ENCODE measurements at places on chromosomes 7 and 10.
A peak's percentile ranks its signal among the peaks of the same experiment; 100 is the strongest.

DNA sequence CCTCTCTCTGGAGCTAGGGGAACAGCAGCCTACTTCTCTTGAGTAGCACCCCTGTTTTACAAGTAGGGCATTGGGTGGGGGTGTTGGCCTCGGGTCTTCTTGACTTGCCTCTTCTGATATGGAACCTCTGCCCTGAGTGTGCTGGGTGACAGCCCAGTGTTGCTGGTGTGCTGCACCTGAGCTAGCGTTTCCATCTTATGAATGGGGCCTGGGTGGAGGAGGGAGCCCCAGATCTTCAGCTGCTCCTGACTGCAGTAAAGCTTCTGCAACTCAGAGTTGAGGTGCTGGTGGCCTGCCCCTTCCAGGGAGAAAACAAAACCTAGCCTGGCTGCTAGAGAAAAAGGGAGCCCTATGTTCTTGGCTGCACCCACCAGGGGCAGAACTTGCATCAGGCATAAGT, 202.5 kb upstream of the SHH start:
- no peak for ATAC-seq

DNA sequence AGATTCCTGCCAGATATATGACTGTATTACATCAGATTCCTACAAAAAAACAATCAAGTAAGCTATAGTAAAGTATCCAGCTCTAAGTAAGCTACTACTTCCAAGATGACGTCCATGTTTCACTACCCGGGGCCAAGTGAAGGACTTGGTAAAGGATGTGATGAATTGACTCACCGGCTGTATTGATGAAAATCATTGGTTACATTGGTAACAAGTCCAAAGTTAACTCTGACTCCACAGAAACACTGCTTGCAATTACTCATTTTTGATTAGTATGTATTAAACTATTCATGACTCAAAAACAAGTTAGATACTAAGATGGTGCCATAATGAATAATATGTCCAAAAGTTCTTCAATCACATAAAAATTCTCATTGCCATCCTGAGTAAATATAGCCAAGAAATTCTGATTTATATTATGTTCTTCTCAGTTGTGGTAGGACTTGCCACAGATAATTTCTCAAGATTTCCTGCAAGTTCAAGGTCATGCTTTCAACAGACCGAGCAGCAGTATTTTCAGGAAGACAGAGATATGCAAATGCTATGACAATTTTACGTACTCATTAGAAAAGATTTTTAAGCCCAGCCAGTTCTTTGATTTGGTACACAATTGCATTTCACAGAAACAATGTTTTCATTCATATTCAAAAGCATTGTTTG, 12.6 kb upstream of the DNAJC1 start:
- no peak for ATAC-seq

- ATAC-seq = no peak
These were observed 396.4 kb upstream of the STEAP1 start for GRCh38 chr7:89757910-89758309.

DNA sequence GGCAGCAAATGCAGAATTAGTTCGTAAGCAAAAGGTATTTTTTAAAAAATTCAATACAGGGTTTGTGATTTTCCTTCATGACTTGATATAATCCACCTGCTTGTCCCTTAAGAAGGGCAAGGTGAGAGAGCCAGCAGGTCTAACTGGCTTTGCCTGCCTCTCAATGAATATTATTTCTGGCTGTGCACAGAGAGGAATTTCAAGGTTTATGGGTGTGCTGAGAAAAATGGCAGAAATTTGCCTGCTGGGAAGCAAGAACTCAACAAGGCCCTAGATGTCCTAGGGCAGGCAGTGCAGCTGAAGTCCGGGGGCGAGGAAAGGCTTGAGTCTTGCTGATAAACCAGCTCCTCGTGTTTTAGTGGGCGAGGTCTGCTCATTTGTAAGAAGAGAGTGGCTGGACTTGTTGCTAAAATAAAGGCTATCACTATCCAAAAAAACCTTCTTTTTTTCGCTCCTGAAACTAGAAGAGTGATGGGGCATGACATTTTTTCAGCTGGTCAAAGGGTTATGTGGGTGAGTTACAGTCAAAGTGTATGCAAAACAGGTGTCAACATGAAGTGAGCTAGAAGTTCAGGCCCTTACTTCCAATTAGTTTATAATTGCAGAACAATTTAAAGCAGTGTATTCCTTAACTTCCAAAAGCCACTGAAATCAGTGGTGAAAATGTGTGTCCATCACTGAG, 385.8 kb upstream of the KLF6 start:
- ATAC-seq = no peak

GRCh38 chr10:34918776-34919315, 103.8 kb upstream of the PARD3 start:
- no peak for ATAC-seq

GRCh38 chr10:11145495-11145855, 127.8 kb downstream of the CELF2 start:
- ATAC-seq = no peak

GRCh38 chr10:26706206-26706605, 8.7 kb downstream of the PDSS1 start:
- no peak for ATAC-seq

GRCh38 chr10:97499561-97500296, 1.0 kb downstream of the UBTD1 start:
- ATAC-seq = no peak

GRCh38 chr10:117457932-117458331, 82.7 kb upstream of the PDZD8 start:
- no peak for ATAC-seq

GRCh38 chr10:51876503-51876902, 177.1 kb upstream of the CSTF2T start:
- ATAC-seq = no peak

- ATAC-seq = no peak
These were observed 6.6 kb downstream of the PTPRZ1 start for GRCh38 chr7:121879544-121879943.

GRCh38 chr7:76293407-76293901, 9.0 kb upstream of the HSPB1 start:
- no peak for ATAC-seq

DNA sequence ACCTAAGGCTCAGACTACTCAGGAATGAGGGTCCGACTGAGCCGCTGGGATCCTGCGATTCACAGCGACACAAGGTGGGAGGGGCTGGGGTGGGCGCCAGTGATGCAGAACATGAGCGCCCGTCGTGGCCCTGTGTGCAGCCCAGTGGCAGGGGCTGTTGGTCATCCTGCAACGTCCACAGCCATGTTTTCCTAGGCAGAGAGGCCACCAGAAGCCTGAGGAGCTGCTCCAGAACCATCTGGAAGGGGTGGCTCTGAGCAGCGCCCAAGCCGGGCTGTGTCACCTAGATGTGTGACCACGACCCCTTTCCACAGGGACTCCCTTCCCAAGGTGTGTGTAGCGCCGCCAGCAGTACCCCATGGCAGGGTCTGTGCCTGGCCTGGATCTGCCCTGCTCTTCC, 24.5 kb downstream of the DPYSL4 start:
- ATAC-seq = no peak

DNA sequence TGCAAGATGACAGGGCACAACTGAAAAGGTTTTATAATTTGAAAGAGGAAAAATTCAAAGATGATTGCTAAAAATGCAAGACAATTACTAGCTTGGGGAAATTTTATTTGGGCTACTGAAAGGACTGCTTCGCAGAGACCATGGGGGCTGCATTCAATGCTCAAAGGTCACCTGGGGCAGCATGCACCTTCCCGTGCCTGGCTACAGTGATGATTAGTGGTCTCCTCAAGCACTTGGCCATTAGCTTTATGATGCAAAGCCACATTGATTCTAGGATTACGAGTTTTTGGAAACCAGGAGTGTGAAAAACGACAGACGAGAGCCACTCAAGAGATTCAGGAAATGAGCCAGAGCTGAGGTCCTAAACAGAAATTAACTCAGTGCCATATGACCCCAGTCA, 764.6 kb downstream of the PHTF2 start:
- ATAC-seq = no peak

GRCh38 chr10:128263891-128264688, 137.9 kb upstream of the MKI67 start:
- peak; percentile 72 for ATAC-seq

DNA sequence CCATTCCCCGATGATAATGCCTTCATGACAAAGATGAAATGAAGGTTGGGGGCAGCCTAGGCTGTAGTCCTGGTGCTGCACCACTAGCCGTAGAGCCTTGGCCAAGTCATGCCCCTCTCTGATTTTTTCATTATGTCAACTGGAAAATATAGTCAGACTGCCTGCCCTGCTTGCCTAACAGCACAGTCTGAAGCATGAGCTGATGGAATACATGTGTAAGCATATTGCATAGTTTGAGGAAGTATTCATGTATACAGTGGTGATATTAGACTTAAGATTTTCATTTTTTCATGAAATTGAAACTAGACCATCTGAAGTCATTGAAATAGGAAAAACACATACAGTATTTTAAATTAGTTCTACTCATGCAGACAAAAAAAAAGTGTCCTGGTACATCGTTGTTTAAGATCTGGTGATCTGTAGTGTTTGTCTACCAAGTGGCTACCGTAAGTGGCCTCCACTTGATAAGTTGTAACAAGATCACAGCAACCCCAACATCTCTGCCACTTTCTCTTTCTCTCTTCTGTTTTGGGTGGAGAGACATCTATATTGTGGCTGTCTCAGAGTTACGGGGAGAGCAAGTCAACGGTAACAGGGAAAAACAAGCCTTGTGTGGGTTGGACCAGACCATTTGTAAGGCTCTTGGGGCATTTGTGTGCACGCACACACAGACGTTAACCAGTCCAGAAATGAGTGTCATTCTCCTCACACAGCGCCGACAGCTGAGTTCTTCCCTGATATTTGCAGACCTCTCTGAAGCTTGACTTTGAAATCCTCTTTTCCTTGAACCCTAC, 716.6 kb upstream of the GALNT17 start:
- ATAC-seq = no peak

- ATAC-seq = no peak
These were observed 91.2 kb downstream of the FAM13C start for GRCh38 chr10:59271160-59271559.

DNA sequence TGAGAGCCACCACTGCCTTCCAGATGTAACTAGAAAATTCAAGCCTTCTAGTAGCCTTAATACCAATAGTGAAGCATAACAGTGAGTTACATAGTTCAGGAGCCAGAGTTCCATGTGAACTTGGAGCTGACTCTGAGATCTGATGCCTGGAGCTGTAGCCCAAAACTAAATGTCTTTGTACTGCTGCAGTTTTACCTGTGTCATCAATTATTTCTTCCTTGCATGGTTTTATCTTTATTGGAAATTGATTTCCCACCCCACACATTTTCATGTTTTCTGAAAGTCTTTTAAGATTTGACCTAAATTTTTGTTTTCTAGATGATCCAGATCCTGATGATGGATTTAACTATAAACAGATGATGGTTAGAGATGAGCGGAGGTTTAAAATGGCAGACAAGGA, 17.0 kb downstream of the OPN1SW start:
- ATAC-seq = no peak
